ENCODE measurements at places on chromosomes 5 and 9. TPM values are rescaled to one million over a fixed set of nuclear protein-coding genes. Genes with fewer than 3 reads are reported as not detected.

Gene DDX4
- not detected for polyA plus RNA-seq

Gene FOXD4L4
- polyA plus RNA-seq, result not detected

Gene RASGRF2
- 12.6 TPM for polyA plus RNA-seq

Gene CMYA5
- polyA plus RNA-seq, result 0.53 TPM

Gene ADRA1B
- polyA plus RNA-seq, result 2.8 TPM

Gene WDR38
- not detected for polyA plus RNA-seq

Gene C9orf43
- 0.42 TPM for polyA plus RNA-seq

Gene PTTG1
- 10.7 TPM for polyA plus RNA-seq

Gene GTF2H2C
- 16.8 TPM for polyA plus RNA-seq

Gene TAF1L
- not detected for polyA plus RNA-seq
